Kidney glomerular epithelial cell (primary cell): ENCODE measurements at places on chromosomes 4 and X.

- DNase-seq, result no peak
These were observed 19.4 kb upstream of the ARMCX1 start for GRCh38 chrX:101530944-101531343.

- DNase-seq, result no peak
These were observed 273.9 kb downstream of the ARAP2 start for GRCh38 chr4:35970366-35970960.

DNA sequence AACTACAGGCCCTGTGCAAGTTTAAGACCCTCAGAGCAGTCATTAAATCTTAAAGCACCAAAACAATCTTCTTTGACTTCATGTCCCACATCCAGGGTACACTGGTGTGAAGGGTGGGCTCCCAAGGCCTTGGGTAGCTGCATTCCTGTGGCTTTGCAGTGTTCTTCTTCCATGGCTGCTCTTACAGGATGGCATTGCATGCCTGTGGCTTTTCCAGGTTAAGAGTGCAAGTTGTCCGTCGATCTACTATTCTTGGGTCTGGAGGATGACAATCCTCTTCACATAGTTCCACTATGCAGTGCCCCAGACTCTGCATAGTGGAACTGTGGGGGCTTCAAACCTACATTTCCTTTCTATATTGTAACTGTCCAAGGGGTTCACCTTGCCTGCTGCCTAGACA lies 494.5 kb downstream of the CFAP47 start:
- DNase-seq, result no peak

- DNase-seq, result no peak
These were observed 90.7 kb downstream of the WFS1 start for GRCh38 chr4:6360385-6360784.

DNA sequence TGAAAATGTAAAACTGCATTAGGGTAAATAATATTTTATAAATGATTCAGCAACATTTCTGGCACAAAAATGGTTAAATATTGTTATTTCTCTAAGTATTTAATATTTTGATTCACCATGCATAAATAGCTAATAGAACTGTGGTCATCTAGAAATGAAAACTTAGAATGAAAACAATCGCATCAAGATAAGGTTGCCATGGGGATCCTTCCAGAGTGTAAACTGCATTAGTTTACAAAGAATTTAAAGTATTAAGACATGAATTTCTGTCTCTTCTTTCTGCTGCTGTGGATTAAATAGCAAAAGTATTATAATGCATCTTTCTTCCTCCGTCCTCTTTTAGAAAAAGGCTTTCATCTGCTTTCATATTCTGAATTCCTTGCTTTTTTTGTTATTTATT lies 1064.6 kb upstream of the SLIT2 start:
- no peak for DNase-seq
